ENCODE measurements at places on chromosomes 6 and 20.

DNA sequence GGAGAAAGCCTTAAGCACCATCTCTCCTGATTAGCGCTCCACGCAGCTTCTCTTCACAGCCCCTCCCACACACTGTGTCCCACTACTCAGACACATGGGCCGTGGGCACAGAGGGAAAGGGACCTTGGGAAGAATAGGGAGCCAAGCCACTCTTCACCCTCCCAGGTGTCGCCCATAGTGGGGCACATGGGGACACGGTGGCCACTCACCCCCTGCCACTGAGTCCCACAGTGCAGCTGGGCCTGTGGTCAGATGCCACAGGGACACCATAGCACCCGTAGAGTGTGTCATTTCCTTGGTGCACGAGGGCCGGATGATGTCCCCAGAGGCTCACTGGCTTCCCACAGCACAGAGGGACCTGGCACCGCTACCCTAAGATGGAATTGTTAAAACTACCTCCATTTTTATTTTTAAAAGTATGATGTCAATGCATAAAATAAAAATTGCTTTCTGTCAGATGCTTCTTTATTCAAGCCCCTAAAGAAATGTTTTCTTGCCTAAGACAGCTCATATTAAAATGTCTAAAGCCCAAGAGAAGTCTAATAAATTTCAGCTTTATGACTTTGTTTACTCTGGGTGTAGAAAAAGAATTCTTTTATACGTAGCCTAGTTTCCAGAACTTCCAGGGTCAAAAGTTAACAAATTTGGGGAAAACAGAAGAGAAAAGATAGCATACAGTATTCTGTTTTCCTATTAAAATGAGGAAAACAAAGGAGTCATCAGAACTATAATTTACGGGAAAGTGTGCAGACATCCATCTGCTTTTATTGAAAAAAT lies 191.0 kb upstream of the SNX9 start:
- no peak for DNase-seq

DNA sequence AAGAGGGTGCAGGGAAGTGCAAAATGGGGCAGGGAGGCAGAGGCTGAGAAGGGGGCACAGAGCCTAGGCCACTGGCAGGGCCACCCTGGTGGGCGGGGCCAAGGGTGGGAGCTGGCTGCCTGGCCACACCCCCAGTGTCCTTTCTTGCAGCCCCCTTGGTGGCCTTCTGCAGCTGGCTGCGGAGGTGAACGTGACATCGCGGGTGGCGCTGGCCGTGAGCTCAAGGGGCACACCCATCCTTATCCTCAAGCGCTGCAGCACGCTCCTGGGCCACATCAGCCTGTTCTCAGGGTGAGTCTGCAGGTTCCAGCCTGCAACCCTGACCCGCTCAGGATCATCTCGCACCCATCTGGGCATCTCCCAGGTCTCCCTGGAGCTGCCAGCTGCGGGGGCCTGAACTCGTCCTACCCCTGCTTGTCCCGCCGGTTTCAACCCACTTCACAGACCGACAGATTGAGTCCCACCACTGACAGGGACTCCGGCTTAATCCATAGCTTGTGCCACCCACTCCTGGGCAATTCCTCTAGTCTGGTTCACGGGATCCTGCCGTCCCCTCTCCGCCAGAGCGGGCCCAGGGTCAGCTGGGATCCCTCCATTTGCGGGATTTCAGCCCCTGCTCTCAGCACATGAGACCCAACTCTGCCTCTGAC lies 6.2 kb downstream of the BPIFB3 start:
- DNase-seq, result no peak

DNA sequence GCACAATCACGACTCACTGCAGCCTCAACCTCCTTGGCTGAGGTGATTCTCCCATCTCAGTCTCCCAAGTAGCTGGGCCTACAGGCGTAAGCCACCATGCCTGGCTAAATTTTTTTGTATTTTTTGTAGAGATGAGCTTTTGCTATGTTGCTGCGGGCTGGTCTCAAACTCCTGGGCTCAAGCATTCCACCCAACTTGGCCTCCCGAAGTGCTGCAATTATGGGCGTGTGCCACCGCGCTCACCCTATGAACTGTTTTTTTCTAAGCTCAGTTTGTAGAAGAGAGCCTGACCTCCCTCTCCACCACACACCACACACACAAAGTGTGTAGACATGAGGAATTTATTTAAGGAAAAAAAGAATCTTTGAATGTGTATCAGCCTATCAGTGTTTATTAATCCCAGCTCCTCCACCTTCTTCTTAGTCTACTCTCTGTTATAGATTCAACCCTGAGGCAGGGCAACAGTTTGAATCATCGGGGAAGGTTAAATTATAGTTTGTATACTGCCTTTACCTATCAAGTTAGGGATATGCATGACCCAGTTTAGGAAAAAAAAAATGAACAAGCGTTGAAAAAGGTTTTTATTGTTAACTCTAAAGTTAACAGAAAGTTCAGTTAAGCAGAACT lies 74.1 kb downstream of the PLEKHG1 start:
- no peak for DNase-seq

DNA sequence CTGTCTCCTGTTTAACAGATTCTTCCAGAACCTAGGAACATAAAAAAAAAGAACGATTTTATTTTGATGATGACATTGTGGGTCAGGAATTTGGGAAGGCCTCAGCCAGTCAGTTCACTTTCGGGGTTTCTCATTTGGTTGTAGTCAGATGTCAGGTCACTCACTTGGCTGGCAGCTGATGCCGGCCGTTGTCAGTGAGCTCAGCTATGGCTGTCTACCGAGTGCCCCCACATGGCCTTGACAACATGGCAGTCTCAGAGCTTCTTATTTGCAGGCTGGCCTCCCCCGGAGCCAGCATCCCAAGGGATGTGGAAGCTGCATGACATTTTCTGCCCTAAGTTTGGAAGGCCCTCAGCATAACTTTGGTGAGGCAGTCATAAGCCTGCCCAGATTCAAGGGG lies 11.5 kb downstream of the RNF217 start:
- no peak for DNase-seq

DNA sequence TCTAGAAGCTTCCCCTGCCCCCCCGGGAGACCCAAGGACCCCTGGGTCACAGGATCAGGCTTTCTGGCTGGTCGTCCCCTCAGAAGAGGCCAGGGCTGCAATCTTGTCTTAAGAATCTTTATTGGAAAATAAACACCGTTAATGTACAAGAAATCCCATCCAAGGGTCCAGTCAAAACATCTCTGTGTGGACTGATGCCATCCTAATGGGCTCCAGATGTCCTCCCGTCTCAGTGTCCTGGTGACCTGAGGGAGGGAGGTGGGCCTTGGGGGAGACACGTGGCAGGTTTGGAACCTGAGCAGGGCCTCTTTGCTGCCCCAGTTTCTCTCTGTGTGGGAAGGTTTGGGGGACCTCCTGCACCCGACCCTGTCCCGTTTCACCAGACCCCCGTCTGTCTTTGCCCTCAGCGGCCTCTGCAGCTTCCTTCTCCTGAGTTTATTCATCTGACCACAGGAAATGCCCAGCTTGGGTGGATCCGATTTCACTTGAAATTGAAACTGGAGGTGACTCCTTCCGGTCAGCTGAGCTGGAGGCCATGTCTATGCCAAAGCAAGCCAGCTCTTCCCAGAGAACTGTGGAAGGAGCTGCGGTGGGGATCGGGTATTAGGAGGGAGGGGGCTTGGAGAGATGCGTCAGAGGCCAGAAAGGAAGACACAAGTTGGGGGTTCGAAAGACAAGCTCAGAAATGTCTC lies 75.1 kb downstream of the SLC2A10 start:
- DNase-seq, result no peak

All from stimulated activated CD8-positive, alpha-beta memory T cell treated with anti-CD3 and anti-CD28 coated beads, Interleukin-4, amount 100 ng/mL, for 1 hour (primary cell).